ENCODE measurements at places on chromosomes 4 and X. TPM values are rescaled to one million over a fixed set of nuclear protein-coding genes. Genes with fewer than 3 reads are reported as not detected.

Gene MAB21L2
- total RNA-seq, result not detected

Gene NHS
- not detected for total RNA-seq

Gene ZNF732
- total RNA-seq, result not detected

DNA sequence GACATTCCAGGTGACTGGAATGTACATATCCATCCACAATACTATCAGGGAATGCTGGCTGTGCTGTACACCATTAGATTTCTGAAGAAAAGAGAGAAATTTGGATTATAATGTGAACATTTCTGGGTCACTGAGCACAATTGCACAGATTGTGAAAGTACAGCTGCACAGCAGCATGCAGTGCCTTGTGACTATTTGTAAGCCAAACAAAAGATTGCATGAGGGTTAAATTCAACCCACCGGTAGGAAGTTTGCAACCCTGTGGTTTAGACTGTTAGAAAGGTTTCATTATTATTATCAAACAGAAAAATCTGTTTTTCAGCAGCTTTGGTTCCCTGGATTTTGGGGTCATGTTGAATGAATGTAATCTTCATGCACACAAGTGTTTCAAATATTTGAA, 24.5 kb downstream of the DDIT4L start:
- no peaks in the 10 kb centered on the region for H3K36me3 ChIP-seq
- H3K27me3 ChIP-seq, result no peaks in the 10 kb centered on the region
- no peak overlapping the region for H3K4me3 ChIP-seq
- H3K4me1 ChIP-seq, result no peaks in the 10 kb centered on the region
- DNase-seq, result no peak

- H3K27ac ChIP-seq, result no peak overlapping the region
- no peaks in the 10 kb centered on the region for H3K27me3 ChIP-seq
- peaks cover 33% of the 10 kb centered on the region for H3K4me1 ChIP-seq
- no peak overlapping the region for H3K4me3 ChIP-seq
Observed at GRCh38 chr4:39484582-39485272, 25.9 kb downstream of the LIAS start.

DNA sequence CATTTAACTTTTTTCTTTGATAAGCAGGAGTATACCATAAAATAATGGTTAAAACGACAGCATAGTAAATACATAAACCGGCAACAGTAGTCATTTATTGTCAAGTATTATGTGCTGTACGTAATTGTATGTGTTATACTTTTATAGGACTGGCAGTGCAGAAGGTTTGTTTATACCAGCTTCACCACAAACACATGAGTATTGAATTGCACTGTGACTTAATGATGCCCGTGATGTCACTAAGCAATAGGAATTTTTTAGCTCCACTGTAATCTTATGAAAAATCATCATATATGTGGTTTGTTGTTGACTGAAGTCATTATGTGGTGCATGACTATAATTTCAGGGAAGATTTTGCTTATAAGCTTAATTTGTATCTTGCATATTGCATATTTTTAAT, 424.6 kb downstream of the PABPC4L start:
- DNase-seq, result no peak
- H3K27ac ChIP-seq, result no peak overlapping the region
- no peaks in the 10 kb centered on the region for H3K36me3 ChIP-seq
- H3K27me3 ChIP-seq, result no peaks in the 10 kb centered on the region
- no peaks in the 10 kb centered on the region for H3K4me1 ChIP-seq

GRCh38 chrX:129651756-129652564, 2.8 kb downstream of the APLN start:
- H3K27ac ChIP-seq, result no peak overlapping the region
- no peaks in the 10 kb centered on the region for H3K36me3 ChIP-seq
- DNase-seq, result no peak
- no peak overlapping the region for H3K4me3 ChIP-seq
- peaks cover 29% of the 10 kb centered on the region for H3K27me3 ChIP-seq

GRCh38 chrX:14802943-14803710, 69.7 kb downstream of the FANCB start:
- no peak overlapping the region for H3K27ac ChIP-seq
- no peaks in the 10 kb centered on the region for H3K4me1 ChIP-seq
- H3K27me3 ChIP-seq, result no peaks in the 10 kb centered on the region
- no peak for DNase-seq

DNA sequence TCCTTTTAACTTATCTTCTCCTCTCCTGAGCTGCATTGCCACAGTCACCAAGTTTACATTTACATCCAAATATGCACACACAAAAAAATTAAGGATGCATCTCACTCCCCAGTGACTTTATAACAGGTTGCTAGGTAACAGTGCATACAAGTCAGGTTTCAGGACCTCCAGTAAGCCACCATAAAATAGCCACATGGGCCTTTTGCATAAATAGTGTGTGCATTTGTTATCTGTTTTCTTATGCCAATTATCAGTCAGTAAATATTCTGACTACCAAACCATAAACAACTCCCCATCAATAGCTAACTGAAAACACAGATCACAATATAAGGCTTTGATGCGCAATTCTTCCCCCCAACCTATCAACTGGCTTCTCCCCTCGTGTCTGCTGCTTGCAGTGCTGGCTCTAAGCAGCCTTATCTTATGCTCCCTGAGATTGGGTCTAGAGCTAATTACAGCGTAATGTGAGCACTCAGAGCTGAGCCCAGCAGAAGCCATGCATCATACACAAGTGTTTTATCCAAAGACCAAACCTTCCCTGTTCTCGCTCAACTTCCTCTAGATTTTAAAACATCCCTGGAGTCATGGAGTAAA, 55.4 kb downstream of the ZNF827 start:
- no peak for DNase-seq
- H3K4me3 ChIP-seq, result no peak overlapping the region
- H3K27me3 ChIP-seq, result no peaks in the 10 kb centered on the region
- no peak overlapping the region for H3K27ac ChIP-seq

DNA sequence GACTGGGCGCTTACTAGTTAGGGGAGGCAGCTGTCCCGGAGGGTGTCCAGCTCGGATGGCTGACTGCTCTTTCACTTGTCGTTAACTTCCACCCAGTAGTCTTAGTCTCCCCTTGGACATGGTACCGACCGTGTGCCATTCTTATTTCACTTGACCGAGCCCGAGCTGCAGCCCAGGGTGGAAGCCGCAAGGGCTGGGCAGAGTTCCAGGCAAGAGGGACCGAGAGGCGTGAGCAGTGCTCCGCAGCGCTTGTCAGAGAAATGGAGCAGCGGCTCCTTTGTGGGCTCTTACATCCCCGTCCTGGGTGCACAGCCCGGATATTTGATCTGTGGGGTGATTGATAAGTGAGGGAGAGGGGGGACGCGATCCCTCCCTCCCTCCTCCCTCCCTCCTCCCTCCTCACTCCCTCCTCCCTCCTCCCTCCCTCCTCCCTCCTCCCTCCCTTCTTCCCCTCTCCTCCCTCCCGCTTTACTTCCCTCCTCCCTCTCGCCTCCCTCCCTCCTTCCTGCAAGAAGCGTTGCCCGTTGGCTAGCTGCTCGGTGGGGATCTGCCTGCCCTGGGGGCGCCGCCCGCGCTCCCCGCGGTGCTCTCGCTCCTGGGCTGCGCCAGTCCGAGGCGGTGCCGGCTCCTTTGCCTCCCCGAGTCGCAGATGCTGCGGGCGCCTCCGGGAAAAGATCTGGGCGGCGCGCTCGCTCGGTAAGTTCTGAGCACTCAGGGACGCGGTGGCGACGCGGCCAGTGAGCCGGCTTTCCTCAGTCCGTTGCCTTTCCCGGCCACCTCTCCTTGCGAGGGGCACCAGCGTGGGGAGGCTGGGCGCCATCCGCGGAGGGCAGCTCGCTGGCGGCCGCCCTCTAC, at the start of gene SLITRK2:
SLITRK2 (plus strand) TSS at position 499 of the 855 bp plus-strand sequence. CDS start 4,597 bp downstream, outside the sequence.
- no peaks in the 10 kb centered on the region for H3K4me1 ChIP-seq
- H3K27ac ChIP-seq, result no peak within 1 kb of the TSS
- no peaks in the 10 kb centered on the region for H3K36me3 ChIP-seq
- H3K4me3 ChIP-seq, result no peak within 1 kb of the TSS
- DNase-seq, result no peak

- no peaks in the 10 kb centered on the region for H3K27me3 ChIP-seq
- no peak for DNase-seq
- H3K4me3 ChIP-seq, result no peak overlapping the region
- no peaks in the 10 kb centered on the region for H3K36me3 ChIP-seq
- H3K27ac ChIP-seq, result no peak overlapping the region
Observed at GRCh38 chrX:109155161-109155560, 326.7 kb downstream of the GUCY2F start.

All from HepG2 (cell line).